Neural crest cell (in vitro differentiated cells): ENCODE measurements at places on chromosomes 12 and 14. TPM values are rescaled to one million over a fixed set of nuclear protein-coding genes. Genes with fewer than 3 reads are reported as not detected.

DNA sequence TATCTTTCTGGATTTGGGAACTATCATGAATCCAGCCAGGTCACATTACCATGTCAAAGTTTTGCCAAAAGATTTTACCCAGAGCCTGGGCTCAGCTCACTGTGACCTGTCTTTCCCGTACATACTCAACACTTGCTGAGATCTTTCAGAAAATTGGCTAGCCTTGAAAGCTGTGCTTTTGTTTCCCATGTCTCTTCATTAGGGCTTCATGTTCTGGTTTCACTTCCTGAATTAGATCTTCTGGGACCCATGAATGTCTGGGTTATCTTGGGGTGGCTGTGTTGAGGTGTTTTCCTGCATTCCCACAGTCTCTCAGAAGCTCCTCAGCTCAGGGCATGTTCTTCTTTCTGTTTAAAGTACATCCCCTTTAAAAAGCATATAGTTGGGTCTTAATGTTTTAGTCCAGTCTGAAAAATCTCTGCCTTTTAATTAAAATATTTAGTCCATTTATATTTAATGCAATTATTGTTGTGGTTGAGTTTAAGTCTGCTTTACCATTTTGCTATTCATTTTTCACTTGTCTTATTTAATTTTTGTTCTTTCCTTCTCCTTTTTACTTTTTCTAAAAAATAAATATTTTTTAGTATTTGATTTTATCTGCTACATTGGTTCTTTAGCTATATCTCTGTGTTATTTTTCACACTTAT, 242.7 kb downstream of the VRK1 start:
- no peak for DNase-seq

- DNase-seq: no peak
Measured at GRCh38 chr14:95471476-95471875, 45.0 kb downstream of the SYNE3 start.

DNA sequence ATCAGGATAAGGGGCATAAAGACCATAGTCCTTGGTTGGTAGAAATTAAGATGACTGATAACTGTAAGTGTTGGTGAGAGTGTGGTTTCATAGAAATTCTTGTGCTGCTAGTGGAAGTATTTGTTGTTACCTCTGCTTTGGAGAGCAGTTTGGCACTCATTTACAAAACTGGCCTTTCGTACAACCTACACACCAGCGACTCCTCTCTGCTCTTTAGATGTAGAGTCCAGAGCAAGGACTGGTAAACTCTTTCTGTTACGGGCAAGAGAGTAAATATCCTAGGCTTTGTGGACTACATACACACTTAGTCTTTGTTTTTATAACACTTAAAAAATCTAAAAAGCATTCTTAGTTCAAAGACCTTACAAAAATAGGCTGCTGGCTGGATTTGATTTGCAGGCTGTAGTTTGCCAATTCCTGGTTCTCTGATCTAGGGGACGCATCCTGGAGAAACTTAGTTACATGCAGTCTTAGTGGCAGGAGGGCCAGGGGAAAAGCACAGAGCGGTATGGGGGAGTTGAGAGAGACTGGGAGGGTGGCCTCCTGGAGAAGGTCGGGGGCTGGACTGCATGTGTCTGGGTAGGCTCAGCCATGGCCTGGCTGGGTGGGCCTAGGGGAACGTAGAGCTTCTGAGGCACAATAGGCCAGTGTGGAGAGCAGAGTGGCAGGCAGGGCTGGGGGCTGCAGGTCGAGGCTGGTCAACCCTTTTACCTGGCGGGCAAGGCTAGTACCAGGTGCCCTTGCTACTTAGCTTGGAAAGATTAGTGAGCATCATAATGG, 55.3 kb upstream of the AMN start:
- DNase-seq: no peak

DNA sequence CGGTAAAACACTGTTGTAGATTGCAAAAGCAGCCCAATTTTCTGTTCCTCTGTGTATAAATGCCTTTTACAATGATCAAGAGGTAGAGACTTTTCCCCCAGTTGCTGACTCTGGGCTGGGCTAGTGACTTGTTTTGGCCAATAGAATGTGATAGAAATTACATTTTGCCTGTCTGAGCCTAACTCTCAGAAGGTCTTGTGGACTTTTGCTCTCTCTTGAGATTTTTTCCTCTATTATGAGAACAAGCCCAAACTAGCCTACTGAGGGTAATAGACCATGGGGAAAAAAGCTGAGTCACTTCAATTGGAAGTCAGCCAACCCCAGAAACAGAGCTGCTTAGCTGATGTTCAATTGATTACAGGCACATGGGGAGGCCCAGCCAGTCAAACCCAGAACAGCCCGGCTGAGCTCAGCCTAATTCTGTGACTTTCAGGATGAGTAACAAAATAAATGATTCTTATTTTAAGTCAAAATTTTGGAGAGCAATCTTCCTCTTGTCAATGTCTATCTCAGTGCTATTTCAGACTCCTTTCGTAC, 61.4 kb downstream of the MYF5 start:
- no peak for DNase-seq

GRCh38 chr12:31772685-31773222, 43.9 kb upstream of the AMN1 start:
- DNase-seq: no peak

DNA sequence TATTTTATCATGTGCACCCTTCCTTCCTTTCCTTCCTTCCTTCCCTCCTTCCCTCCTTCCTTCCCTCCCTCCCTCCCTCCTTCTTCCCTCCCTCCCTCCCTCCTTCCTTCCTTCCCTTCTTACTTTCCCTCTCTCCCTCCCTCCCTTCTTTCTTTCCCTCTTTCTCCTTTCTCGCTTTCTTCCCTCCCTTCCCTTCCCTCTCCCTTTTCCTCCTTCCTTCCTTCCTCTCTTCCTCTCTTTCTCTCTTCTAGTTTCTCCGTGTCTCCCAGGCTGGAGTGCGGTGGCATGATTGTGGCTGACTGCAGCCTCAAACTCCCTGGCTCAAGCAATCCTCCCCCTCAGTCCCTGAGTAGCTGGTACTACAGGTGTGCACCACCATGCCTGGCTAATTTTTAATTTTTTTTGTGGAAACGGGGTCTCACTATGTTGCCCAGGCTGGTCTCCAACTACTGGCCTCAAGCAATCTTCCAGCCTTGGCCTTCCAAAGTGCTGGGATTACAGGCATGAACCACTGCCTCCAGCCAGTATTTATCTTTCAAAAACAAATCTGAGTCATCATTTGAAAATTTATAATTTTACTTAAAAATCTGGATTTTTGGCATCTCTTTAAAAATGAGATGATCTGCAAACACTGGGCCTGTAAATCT, 7.8 kb downstream of the C1RL start:
- no peak for DNase-seq

GRCh38 chr14:72883961-72884360, 9.9 kb downstream of the DPF3 start:
- DNase-seq: no peak

The SART3 gene
- 87.5 and 89.5 TPM in 2 replicates for total RNA-seq

DNA sequence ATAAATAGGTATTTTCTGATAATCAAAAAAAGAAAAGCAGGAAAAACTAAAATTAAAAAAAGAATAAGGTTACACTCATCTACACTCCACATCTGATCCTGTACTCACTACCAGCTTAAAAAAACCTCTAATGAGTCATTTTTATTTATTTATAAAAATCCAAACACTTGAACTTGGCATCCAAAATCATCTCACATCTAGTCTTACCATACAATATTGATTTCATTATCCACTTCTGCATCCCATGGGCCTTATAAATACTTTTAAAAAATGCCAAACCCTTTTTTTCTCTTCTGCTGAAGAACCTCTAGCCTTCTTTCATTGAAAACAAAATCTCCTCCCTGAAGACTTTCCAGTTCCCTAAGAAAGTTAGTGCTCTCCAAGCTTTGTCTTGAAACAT, 109.7 kb downstream of the TMTC3 start:
- no peak for DNase-seq

- no peak for DNase-seq
Measured at GRCh38 chr14:92768795-92769194, 20.4 kb upstream of the LGMN start.

GRCh38 chr12:131389054-131390013, 321.6 kb upstream of the SFSWAP start:
- DNase-seq: no peak

DNA sequence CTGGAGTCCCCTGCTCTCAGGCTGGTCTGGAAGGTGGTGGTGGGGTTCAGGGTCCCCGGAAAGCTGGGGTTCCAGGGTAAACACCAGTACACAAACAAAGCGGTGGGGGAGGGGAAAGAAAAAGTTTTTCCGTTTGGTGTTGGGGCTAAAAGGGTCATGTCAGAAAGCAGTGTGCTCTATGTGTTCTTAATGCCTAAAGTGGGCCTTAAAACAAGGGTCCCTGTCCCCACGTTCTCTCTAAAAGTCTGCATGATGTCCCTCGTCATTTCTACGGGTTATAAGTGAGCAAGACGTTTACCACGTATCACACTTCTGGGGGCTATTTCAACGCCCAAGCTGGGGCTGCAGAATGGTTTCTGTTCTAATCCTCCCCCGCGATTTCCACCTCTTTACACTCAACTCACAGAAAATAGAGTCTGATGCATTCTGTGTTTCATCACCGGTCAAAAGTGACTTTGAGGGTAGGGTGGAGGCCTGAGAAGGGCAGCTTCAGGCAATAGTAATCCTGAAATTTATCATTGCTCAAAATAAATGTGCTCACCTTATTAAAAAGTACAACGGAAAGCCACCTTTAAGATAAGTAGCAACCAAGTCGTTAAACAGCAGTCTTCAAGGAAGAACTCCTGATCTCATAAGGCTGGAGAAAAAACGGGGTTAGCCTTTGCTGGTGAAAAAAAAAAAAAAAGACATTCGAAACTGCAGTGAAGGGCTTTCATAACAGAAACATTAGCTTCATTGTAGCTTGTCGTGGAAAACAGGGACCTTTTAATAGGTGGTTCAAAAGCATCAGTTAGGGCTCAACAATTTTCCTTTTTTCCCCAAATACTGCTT, 63.9 kb upstream of the PTGR2 start:
- no peak for DNase-seq

GRCh38 chr14:105313381-105314286, 914 bp upstream of the PACS2 start:
- DNase-seq: peak; percentile 35

- no peak for DNase-seq
Measured at GRCh38 chr12:102633981-102634605, 153.7 kb upstream of the IGF1 start.

- no peak for DNase-seq
Measured at GRCh38 chr12:100927826-100928225, 133.2 kb downstream of the ANO4 start.

The OAS1 gene
- not detected in 2 replicates for total RNA-seq

DNA sequence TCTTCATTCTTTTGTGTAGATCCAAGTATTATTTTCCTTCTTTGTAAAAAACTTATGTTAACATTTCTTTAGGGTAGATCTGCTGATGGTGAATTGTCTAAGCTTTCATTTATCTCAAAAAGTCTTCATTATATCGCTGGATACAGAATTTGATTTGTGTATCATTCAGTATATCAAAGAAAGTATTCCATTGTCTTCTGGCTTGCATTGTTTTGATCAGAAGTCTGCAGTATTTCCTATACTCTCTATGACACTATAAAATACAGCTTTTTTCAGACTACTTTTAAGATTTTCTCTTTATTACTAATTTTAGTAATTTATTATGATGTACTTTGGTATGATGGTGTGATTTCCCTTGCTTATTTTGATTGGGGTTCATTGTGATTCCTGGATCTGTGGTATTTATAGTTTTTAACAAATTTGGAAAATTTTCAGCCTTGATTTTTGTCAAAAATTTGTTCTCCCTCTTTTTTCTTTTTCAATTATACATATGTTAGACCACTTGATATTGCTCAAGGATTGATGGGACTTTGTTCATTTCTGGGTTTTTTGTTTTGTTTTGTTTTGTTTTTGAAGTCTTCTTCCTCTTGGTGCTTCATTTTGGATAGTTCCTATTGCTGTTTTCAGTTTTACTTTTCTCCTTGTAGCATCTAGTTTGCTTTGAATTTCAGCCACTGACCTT, 176.5 kb downstream of the ZFP36L1 start:
- no peak for DNase-seq

GRCh38 chr14:100539003-100539660, 48.1 kb downstream of the BEGAIN start:
- no peak for DNase-seq
